Fibroblast of skin of right quadriceps (primary cell): ENCODE measurements at places on chromosomes 13 and 19.
A peak's percentile ranks its signal among the peaks of the same experiment; 100 is the strongest.

GRCh38 chr13:109790086-109790485 lies 3.7 kb upstream of the IRS2 start:
- peak; percentile 56 for DNase-seq

- no peak for DNase-seq
Measured at GRCh38 chr19:45102481-45102880, 9.5 kb downstream of the PPP1R37 start.

DNA sequence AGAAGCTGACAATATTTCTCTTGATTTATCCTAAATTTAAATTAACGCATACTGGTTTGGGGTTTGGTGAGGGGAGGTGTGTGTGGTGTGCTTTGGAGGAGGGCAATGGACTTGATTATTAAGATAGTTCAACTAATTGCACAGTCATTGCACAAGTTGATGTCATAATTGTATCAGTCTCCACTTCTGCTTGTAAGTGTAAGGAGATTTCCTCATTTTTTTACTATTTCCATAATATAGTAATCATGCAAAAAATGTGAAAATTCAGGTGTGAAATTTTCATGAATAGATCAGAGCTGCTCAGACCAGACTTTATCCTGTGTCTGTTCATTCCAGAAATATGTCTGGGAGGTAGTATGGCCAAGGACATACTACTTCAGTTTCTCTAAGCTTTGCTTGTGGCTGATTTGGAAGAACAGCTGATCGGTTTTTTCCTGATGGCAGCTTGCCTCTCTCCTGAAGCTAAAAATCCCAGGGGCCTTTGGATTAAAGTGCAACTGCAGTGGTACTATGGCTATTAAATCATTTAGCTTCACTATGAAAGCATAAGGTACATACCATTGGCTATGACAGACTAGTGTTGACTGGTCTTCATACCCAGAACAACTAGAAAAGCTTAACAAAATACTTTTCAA lies 201.8 kb upstream of the MIR17HG start:
- no peak for DNase-seq

DNA sequence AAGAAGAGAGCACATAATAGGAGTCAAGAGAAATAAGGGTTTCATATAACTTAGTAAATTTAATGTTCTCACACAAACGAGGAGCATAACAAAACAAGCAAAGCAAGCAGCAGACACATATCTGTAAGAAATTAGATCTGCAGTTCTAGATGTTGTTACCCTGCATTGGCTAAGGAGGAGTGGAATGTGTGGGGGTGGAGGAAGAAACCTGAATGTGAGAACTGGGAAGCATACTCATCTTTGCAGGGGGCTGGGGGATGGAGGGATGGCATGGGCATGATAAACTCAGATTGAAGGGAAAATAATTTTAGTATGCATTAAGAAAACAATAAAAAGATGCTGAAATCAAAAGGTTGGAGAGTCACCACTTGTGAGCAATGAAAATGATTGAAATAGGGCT lies 255.0 kb downstream of the LIG4 start:
- DNase-seq, result no peak

DNA sequence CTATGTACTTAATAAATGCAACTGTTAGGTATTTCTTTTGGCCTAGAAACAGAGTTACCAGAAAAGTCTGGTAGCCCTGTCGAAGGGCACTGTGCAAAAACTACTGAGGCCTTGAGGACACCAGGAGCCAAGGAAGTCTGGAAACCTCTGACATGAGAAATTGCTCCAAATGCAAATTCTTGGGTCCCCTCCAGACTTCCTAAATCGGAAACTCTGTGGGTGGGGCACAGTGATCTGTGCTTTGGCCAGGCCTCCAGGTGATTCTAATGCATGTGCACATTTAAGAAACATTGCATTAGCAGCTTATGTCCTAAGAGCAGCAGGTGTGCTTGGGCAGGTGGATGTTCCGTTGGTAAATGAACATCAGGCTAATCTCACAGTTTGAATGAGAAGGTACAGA lies 50.0 kb downstream of the STARD13 start:
- no peak for DNase-seq

DNA sequence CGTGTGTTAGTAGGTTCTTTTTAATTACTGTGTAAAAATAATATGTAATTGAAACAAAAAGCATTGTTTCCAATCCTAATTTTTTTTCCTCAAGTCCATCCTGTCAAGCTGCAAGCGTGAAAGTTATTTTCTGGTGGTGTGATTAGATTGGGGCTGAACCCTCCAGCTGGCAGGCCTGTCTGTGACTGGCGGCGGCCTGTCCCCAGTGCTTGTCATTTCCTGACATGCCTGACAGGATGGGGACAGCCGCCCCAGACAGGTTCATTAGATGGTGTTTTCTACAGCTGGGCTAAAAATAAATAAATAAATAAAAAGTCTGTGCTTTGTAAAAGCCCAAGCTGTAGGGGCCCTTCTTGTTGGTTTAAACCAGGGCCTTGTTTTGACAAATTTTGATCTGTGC lies 53.7 kb upstream of the MAB21L1 start:
- DNase-seq, result no peak

DNA sequence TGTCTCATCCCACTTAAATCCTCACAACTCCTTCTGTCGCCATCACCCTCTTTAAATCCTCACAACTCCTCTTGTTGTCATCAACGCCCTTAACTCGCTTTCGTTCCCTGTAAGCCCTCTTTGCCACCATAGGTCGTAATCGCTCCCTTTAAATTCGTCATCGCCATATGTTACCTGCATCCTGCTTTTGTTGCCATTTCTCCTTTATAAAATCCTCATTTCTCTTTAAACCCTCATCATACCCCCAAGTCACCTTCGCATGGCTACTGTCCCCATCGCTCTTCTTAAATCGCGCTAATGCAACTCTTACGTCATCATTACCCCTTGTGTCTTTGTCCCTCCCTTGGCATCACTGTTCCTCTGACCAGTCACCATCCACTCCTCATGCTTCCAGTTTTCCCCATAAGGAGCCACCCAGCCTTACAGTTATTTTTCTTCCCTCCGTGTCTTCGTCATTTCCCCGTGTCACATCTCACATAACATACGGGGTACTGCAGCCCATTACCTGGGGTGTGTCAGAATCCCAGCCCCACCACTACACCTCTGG lies 539 bp downstream of the PLD3 start:
- DNase-seq, result peak; percentile 30

DNA sequence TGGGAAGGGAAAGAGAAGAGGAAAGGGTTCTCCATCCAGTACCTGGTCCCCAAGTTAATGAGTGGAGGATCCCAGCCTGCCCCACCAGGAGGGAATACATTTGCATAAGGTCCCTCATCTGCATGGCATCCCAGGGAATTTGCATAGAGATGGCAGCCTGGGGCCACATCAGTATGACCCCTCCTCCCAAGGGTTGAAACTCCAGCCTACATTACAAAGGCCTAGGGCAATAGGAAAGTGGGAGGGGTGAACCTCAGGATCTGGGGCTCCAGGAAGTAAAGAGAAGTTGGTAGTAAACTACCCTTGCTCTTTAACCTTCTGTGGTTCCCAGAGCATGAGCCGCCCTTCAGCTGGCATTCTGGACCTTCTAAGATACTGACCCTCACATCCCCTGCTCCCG lies 6.8 kb upstream of the NECTIN2 start:
- no peak for DNase-seq

DNA sequence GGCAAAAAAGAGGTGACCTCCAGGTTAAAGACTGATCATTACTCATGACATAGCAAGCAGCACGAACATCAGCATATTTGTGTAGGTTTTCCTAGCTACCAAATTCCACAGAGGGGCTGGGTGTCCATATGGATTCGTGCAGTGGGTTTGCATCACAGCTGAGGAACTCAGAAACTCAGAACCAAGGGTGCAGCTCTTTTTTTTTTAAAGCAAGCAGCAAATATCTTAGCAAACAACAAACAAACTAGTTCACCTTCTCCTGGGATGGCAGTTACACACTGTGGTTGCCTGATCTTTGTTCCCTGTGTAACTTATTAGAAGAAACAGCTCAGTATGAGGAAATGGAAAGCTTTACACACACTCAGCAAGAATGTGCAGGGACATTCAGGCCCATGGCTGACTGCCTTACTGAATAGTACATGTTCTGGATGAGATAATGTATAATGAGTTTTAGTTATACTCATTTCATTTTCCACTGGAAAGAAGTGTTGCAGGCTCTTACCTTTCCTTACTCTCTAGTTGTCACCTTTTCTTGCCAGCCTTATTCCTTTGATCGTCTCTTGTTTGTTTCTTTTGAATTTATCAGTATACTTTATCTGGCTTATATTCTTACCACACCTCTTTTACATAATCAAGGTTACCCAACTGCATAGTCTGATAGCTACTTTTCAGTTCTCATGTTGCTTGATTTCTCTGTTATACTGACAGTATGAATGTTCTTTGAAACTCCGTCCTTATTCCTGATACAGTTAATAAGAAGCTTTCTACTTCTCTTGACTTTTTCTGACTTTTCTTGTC lies 4.3 kb downstream of the NDFIP2 start:
- DNase-seq, result peak; percentile 96

- no peak for DNase-seq
Measured at GRCh38 chr13:95579303-95579702, 26.8 kb downstream of the CLDN10 start.

DNA sequence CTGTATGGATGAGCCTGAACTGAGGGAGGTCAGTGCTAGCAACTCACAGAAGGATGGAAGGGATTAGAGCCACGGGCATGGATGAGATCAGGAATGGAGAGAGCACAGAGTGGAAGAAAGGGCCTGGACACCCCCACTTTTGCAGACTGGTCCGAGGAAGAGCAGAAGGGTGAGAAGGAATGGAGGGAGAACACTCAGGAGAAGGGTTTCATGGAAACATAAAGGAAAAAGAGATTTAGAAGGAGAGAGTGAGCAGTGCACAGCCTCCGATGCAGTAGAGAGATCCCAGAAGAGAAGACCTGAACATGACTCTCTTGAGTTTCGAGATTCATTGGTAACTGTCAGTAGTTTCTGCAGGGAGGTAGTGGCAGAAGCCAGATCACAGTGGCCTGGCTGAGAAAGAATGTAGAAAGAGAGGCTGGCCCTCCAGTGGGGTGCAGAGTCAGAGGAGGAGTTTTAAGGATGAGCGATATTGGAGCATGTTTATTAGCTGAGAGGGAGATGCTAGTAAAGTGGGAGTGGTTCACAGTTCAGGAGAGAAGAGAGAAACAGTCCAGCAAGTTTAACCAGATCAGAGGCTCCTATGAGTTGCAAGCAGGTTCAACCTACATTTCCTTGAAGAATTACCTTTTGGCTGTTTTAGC lies 108.9 kb downstream of the ZAR1L start:
- no peak for DNase-seq

DNA sequence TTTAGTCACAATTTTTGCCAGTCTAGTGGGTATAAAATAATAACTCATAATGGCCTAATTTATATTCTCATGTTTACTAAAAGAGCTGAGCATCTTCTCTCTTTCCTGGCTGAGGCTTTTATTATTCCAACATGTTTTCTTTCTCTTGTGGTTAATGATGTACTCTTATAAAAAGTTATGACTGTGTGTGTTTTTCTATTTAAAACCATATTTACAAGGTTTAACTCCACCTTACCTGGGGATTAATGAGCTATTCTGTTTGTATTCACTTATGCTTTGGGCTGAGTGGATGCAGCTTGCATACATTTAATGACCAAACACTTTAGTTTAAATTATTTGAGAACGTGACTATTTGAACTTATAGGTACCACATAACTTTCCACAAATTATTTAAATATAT lies 1365.7 kb upstream of the SLC10A2 start:
- DNase-seq, result no peak

- peak; percentile 41 for DNase-seq
Measured at GRCh38 chr13:72255908-72256307, 388.9 kb upstream of the DACH1 start.

DNA sequence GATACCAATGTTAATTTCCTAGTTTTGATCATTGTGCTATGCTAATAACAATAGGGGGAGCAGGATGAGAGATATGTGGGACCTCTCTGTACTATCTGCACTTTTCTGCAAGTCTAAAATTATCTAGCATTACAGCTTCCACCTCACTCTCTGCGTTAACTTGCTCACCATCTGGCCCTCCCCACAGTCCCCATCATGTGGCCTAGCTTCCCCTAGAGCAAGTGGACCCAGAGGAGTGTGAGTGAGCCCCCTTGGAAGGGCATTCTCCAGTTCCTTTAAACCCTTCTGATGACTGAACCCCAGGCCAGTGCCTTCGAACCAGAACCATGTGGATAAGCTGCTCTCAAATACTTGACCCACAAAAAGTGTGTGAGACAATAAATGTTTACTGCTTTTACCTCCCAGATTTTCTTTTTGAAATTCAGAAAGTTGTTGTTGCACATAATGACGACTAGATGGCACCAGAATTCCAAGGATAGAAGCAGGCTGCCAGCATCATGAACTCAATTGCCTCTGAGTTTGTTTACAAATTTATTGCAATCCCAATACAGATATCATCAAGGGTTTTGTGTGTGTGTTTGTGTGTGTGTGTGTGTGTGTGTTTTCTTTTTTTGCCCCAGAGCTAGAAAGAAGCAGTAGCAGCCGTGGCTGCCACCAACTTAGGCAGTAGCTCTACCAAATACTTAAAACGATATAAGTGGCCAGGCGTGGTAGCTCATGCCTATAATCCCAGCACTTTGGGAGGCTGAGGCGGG lies 49.0 kb upstream of the ZNF780A start:
- peak; percentile 33 for DNase-seq

- no peak for DNase-seq
Measured at GRCh38 chr13:114049026-114049425, 75.2 kb upstream of the C13orf46 start.

GRCh38 chr19:1317274-1318003 lies 31.8 kb downstream of the EFNA2 start:
- DNase-seq, result no peak

DNA sequence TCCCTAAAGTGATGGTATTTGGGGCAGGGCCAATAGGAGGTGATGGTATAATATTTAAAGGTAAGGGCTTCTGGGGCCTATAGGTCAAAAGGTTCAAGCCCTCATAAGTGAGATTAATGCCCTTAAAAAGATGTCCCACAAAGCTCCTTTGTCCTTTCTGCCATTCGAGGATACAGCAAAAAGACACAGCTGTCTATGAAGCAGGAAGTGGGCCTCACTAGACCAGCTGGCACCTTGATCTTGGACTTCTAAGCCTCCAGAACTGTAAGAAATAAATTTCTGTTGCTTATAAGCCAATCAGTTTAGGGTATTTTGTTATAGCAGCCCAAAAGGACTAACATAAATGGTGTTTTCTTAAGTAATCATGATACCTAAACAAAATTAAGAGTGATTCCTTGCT lies 27.2 kb upstream of the POU4F1 start:
- no peak for DNase-seq
